ENCODE measurements at places on chromosomes 4 and X.

DNA sequence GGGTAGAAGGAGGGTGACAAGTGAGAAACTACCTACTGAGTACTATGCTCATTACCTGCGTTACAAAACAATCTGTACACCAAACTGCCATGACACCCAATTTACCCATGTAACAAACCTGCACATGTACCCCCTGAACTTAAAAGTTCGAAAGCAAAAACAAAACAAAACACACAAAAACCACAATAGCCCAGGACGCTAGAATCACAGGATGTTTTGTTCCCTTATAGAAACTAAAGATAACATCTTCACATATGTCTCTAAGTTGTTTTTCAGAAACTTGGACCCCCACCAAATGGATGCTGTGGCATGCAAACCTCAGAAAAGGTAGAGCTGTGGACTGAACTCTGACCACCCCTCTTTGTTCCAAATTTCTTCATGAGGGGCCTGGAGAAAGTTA, 25.2 kb upstream of the PNMA5 start:
- H3K27me3 ChIP-seq, result no peaks in the 10 kb centered on the region
- no peak overlapping the region for H3K4me3 ChIP-seq
- DNase-seq, result no peak
- no peaks in the 10 kb centered on the region for H3K36me3 ChIP-seq
- H3K4me1 ChIP-seq, result no peaks in the 10 kb centered on the region

DNA sequence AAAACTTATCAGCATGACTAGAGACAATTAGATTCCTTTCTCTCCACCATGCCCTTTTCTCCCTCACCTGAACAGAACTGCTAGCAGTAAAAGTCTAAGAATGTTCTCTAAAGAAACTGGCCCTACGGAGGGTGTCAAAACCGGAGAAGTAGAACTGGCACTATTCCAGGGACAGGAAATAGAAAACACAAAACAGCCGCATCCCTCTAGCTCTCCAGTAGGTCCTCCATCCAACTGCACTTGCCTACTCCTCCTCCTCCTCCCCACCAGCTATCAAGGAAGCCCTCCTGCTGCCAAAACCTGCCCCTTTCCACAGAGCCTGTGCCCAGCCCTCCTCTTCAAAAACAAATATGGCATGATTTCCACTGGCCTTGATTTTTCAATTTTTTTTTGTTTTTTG, 28.4 kb downstream of the FUNDC1 start:
- no peak overlapping the region for H3K27ac ChIP-seq
- no peak for DNase-seq
- no peaks in the 10 kb centered on the region for H3K4me1 ChIP-seq

GRCh38 chr4:2871466-2871865, 27.8 kb downstream of the ADD1 start:
- H3K4me1 ChIP-seq, result peaks cover 55% of the 10 kb centered on the region
- no peaks in the 10 kb centered on the region for H3K27me3 ChIP-seq
- H3K4me3 ChIP-seq, result no peak overlapping the region
- DNase-seq, result no peak

DNA sequence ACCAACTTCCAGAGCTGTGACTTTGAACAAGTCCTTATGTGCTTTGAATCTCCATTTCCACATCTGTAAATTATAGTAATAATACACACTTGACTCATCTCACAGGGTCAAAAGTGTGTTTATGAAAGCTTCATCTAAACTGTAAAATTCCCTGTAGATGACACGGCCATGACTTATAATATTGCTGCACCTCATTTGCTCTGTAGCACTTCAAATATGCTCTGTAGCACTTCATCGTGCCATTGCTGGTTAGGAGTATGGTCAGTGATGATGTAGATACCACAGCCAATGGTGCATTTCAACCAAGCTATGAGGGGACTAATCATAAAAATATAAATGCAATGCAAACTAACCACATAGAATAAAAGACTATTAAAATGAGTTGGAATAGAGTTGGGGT, 318.6 kb downstream of the ANK2 start:
- H3K27me3 ChIP-seq, result no peaks in the 10 kb centered on the region
- H3K4me1 ChIP-seq, result no peaks in the 10 kb centered on the region
- no peak overlapping the region for H3K4me3 ChIP-seq
- no peaks in the 10 kb centered on the region for H3K36me3 ChIP-seq
- H3K27ac ChIP-seq, result no peak overlapping the region

GRCh38 chr4:182768838-182769237, 148.3 kb downstream of the DCTD start:
- no peaks in the 10 kb centered on the region for H3K4me1 ChIP-seq
- no peaks in the 10 kb centered on the region for H3K27me3 ChIP-seq
- DNase-seq, result no peak
- H3K4me3 ChIP-seq, result no peak overlapping the region
- H3K27ac ChIP-seq, result no peak overlapping the region
- no peaks in the 10 kb centered on the region for H3K36me3 ChIP-seq

All from body of pancreas (tissue), 4 donors.